ENCODE measurements at places on chromosomes 11 and 22.

DNA sequence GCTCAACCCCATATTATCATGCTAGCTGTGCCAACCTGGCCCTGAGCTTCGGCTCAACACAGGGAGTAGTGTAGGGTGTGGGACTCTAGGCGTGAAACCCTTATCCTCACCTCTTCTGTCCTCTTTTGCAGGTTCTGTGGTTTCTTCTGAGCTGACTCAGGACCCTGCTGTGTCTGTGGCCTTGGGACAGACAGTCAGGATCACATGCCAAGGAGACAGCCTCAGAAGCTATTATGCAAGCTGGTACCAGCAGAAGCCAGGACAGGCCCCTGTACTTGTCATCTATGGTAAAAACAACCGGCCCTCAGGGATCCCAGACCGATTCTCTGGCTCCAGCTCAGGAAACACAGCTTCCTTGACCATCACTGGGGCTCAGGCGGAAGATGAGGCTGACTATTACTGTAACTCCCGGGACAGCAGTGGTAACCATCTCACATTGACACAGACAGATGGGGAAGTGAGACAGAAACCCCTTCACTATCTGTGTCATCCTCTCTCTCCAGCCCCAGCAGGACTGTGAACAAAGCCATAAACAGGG, 76.4 kb downstream of the GGTLC2 start:
- no peak for DNase-seq

DNA sequence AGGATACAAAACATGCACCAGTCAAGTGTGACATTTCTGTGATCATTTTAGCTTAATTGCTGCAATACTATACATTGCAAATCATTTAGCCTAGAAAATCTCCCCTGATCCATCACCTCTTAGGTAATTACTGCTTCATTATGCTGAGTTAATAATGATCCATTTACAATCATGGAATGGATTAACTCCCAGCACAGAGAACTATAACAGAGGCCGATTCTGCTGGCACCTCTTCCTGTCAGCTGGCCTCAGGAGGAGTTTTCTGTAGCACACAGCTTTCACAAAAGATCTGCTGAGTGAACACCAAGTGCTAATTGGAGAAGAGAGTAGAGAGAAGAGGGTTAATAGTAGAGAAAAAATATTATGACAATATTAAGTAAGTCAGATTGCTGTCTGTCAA, 591.8 kb upstream of the KIRREL3 start:
- DNase-seq, result no peak

GRCh38 chr11:40287916-40288803, 1171.3 kb downstream of the LRRC4C start:
- DNase-seq, result no peak

DNA sequence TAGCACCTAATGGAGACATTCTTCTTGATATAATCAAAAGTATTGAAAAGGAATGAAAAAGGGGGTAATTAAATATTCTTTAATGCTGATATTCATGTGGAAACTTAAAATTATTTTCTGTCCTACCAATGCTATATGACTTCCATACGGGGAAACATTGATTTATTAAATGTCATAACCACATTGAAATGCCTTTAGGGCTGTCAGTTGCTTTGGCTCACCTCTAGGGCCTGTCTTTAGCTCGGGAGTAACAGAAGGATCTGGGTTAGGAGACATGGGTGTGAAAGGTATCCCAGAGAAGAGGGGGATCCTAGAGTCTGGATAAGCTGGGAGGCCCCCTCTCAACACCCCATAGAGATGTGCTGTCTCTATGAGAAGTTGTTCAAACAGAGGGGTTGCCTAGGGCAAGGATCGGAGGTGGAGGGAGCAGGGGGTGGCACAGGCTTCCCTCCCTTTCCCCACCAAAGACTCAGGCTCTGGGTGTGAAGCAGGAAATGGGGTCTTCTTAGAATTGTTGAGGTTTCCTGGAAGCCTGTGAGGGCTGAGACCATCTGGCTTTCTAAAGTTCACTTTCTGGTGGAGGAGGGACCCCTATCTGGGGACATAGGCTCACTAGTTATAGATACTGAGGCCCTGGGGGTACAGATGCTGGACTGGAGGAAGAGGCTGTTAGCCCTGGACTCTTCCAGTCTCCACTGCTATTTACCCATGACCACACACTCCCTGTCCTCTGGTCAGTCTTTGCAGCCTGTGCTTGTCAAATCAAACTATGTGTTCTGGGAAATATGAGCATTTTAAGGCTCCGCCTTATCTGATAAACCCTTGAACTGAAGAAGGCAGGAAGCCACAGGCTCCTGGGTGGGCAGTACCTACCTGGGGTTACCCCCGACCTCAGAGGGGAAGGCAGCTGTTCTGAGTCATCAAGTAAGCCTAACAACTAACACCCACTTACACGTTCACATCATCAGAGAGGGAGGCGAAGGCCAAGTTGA, 55.8 kb upstream of the RRAS2 start:
- no peak for DNase-seq

DNA sequence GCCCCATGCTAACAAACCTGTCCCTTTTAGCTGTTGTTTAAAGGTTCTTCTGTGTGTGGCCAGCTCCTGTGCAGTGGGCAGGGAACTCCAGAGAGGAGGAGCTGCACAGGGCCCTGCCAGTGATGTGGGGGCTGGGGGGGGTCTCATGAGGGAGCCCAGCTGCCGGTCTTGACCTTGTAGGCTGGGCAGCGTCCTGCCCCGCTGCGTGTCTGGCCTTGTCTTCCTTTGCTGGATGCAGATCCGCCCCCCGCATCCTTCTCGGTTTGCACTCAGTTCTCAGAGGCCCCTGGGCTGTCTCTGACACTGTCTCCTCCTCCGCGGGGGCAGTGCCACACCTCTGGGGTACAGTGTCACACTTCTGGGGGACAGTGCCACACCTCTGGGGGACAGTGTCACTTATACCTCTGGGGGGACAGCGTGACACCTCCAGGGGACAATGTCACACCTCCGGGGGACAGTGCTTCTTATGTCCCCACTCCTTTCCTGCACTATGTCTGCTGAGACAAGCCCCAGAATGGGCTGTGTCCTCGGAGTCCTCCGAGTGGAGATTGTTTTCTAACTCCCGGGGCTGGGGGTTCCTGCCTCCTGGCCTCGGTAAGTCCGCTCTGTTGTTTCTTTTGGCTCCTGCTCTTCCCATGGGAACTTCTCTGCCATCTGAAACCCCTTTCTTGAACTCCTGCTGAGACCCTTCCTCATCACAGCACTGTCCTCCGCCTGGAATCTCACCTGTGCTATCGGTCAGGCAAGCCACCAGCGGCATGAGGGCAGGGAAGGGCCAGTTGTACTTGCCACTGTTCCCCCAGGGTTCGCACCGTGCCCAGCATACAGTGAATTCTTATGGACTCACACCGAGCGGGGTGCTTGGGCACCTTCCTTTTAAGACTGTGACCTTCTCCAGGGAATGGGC, 788.3 kb downstream of the TBC1D22A start:
- no peak for DNase-seq

Data from SHP77 treated with DMSO at 0.1 percent for 48 hours (cell line).